ENCODE measurements at places on chromosomes 12 and 14.

DNA sequence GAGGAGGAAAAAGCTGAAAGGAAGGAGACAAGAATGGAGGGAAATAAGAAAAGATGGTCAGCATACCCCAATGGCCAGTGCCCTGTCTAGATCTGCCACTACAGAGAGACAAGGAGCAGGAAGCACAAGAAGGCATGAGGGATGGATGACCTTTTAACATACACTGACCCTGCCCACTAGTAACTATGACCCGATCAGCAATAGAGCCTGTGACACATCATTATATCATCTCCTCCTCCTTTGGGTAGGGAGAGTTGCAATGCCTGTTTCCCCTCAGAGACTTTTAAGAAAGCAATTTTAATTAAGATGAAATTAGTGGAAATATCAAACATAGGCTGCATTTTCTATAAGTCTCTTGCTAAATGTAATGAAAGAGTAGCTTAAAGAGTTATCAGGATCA is 4.7 kb upstream of the SLC2A13 start:
- no peak for DNase-seq

DNA sequence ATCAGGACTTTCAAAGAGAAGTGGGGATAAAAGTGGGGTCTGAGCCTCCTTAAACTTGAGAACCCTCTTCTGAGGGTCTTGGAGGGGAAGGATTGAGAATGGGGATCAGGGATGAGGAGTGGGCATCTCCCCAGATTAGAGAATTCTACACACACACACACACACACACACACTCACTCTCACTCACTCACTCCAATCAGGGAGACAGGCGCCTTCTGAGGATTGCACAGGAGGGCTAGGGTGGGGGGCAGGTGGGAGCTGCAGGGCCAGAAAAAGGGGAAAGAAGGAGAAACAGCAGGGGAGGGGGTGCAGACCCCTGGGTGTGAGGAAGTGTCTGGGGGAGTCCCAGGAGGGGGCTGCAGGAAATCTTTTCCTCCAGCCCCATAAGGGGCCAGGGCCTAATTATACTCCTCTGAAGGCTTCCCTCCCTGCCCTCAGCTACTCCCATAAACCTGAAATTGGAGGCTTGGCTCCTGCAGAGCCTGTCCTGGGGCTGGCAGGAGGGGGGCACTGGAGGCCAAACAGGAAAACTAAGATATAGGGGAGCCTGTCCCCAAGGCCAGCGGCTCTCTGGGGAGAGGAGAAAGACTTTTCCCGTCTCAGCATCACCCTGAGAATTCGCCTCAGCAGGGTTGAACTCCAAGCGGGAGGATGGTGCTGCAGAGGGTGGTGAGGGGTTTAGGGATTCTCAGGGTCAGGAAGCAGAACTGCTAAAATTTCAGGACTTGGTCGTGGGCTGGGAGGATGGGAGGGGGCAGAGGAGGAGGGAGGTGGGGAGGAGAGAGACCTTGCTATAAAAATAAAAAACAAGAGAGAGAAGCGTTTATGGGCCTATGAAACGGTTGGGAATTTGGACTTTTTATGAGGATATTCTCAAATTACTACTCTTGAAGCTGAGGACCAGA is 1.6 kb downstream of the HOXC9 start:
- DNase-seq, result no peak

DNA sequence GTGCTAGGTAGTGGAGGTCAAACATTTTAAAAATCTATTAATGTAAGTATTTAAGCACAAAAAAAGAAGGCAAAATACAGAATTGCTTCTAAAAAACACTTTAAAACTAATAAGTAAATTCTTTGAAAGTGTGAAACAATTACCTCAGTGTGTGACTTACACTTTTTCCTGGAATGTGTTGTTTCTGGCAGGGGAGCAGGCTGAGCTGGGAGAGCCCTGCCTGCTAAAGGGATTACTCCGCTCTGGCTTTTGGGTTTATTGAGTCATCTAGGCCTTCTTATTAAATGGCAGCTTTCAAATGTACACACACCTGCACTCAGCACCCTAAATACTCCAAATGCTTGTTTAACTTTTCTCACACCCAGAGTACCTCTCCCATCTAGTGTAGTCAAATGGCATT is 279.8 kb downstream of the AKAP6 start:
- DNase-seq, result no peak

DNA sequence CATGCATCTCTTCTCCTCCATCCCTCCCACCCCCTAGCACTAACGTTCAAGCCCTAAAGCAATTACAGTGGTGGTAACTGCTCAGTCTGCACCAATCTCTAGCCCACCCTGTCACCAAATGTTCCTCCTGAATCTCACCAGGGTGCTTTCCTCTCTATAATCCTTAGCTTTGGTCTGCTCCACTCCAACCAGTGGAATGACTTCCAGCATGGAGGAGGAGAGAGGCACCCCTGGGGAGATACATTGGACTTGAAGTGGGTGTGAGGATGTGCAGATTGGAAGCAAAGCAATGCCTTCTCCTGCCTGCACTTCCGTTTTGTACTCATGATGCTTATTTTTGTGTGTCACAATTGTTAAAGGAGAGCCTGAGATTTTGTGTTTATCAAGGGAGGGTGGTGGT is 24.1 kb upstream of the RPS6KA5 start:
- no peak for DNase-seq

GRCh38 chr12:71061451-71061850 is 96.3 kb downstream of the TSPAN8 start:
- no peak for DNase-seq

DNA sequence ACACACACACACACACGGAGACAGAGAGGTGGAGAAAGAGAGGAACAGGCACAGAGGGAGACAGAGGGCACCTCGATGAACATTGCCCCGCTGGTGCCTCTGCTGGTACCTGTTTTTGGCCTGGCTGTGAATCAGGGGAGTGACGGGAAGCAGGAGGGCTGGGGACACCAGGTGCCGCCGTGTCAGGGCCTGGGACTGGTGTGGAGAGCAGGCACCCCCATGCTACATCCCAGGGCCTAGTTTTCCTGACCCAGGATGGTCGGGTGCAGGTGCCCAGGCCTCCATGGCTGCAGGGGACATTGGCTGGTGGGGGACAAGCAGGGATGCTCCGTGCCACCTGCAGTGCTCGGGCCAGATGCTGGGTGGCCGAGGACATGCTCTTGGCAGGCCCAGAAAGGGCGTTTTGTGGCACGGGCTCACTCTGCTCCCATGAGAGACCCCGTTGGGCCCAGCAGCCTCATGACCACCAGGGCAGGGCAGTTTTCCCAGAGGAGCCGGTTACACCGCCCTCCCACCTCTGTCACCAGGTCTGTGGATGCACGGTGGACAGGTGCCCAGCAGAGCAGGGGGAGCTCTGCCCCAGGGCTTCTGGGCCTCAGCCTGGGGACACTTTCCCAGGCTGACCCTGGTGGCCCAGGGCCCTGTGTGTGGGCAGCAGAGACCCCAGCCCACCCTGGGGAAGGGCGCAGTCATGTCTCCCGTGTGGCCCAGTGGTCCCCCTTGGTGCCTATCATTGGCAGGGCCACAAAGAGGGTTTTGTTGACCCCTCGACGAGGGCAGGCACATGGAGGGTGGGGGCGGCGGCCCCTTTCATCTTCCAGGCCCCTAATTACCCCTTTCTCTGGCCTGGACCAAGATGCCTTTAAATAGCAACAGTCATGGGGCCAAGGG is 207.5 kb upstream of the RTL1 start:
- DNase-seq, result no peak

DNA sequence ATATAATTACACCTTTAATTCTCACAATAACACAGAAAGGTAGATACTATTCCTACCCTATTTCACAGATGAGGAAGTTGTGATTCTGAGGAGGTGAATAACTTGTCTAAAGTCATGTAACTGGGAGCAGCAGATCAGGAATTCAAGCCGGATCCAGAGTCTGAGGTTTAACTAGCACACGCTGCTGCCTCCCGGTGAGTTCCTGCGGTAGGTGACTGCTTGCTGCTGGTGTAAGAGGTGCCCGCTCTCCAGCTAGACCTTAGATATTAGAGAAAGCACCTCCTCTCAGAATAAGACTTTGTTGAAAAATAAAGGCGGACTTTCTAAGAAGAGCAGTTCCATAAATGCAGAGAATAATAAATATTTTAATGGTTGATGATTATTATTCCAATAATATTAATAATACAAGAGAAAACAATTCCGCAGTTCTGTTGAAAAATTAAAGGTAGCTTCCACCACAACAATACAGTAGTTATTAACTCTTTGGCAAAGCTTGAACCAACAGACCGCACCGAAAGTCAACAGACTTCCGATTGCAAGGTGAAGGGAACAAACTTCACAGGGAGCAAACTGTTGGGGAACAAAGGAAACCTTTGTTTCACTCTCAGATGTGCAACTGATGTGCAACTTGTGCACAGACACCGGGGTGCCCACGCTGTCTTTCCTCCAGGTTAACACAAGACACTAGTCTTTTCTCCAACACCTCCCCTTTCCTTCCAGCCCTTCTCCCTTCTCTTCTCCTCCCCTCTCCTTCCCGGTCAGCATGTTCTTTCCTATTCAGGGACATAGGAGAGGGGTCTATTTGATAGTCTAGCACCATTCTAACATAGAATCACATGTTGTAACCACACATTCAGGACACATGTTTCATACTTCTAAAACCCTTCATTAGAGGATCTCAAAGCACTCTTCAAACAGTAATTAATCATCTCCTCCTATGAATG is 73.2 kb upstream of the EGLN3 start:
- no peak for DNase-seq

DNA sequence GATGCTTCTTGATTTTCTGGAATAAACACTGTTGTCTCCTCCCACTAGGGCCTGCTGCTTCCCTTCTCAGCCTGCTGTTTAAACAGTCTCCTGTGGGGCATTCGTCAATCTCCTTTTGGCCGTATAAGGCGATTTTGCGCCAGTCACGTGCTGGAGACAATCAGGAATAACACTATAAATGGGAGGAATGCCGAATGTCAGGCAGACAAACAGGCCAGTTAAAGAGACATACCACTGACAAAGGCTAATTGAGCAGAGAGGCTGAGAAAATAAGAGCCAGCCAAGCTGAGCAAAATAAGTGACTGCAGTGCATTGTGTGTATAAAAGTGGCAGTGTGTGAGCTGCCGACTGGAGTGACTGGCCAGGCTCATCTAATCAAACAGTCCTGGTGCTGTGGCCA is 23.3 kb downstream of the DMAC2L start:
- no peak for DNase-seq

- DNase-seq, result no peak
Observed at GRCh38 chr12:15230751-15231150, 9.5 kb upstream of the RERG start.

DNA sequence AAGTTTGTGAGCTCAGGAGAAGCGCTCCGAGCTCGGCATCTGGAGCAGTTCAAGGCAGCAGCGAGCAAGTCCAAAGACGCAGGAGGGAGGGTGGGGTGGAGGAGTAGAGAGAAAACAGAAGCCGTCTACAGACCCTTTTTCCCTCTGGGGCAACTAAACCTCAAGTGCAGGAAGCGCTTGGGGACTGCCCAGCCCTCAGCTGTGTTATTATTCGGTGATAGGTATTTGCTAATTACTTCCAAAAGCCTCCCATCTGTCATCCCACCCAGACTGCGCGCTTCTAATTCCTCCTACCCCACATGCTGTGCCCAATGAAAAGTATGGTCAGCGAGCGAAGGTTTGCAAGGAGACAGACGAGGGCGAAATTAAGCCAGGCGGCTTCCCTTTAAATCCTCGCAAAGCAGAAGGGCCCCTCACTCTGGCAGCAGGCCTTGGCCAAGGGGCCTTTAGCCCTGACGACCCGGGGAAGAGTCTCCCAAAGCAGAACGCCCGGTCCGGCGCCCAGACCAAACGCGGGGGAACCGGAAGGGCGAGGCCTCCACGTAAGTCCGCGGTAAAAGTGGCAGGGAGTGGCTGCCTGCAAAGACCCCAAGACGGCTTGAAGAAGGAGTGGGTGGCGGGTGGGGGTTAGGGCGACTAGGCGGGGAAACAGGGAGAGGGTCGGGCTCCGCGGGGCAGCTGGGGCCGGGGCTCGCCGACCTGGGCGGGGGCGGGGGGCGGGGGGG is 507 bp upstream of the CD9 start:
- no peak for DNase-seq

GRCh38 chr12:52667509-52667908 is 12.7 kb downstream of the KRT1 start:
- DNase-seq, result no peak

GRCh38 chr12:123727878-123728277 is 15.7 kb downstream of the ATP6V0A2 start:
- DNase-seq, result no peak

DNA sequence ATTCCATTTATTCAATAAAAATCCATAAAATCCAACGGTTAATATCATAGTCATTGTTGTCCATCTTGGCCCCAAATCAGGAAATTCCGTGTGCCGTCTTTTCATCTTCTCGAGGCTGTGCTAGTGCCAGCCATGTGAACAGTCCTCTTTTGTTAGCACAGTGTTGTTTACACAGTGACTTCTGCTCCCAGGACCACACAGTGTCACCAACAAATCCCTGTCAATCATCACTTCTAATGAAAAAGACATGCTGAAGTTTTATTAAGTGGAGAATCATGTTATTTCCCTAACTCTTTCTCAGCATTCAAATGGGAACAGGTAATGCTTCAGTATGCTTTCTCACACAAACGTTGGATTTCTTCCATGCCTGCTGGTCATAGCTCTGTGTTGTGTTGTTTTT is 1.9 kb upstream of the SLCO1A2 start:
- DNase-seq, result no peak

DNA sequence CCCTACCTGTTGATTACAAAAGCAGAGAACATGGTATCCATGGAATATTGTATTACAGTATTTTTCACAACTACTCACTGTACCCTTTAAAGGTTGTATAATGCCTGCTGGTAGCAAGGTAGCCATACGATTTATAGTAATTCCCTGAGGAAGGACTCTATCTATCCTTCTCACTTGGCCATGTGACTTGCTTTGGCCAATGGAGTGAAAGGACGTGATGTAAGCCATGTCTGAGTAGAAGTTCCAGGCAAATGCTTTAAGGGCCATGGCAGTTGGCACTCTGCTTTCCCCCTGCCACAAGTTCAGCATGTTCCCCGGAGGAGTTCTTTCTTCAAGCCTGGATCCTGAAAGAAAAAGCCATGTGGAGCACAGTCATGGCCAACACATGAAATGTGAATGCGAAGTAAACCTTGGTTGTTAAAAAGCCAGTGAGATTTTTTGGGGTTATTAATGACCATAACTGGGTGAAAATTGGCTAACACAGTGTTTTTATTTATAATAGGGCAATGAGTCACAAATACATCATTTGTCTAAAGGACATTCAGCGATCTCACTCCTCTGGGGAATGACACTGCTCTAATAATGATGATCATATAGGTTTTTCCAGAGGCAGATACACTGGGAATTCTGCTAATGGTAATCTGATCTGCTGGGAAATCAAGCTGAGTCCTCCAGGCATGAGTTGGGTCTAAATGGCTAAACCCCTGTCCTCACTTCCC is 67.4 kb upstream of the SLC38A2 start:
- DNase-seq, result no peak
